Right cardiac atrium (tissue), 5 donors: ENCODE measurements at places on chromosomes 3 and 15.

GRCh38 chr3:100709842-100710260 lies 557 bp downstream of the TFG start:
- DNase-seq: peak; percentile 39

- DNase-seq: no peak
These were observed 148.0 kb downstream of the RPLP1 start for GRCh38 chr15:69600556-69601085.

DNA sequence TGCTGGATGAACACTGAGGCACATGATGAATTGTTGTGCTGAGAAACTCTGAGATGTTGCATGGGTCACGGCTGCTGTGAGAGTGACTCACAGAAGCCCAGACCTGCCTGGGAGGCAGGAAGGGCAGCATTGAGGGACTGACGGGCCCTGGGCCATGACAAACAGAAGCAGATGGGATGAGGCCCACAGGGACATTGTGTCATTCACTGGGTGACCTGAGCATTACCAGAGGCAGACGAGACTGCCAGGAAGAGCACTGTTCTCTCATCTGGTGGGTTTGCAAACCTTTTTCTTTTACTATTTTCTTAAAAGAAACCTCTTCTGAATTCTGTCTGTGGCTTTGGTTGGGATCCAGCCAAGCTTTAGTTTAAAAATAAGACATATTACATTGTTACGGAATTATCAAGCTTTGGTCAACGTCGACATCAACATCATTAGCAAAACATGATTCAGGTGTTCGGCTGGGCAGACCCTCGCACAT lies 67.8 kb downstream of the BDH1 start:
- DNase-seq: peak; percentile 64

DNA sequence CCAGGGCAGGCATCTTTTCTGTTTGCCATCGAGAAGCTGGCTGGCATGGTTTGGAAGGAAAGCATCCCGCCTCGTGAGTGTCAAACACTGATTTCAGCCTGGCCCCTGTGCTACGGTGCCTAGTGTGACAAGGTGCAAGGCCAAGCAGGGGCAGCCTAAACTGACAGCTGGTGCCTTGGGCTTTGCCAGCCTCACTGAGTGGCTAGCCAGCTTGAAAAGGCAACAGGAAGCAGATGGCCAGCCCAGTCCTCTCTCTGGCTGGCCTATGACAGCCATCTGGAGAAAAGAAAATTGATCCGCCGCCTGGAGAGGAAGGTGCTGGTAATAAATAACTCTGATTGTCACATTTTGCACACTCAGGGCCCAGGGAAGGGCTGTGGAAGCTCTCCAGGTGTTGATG lies 52.2 kb downstream of the C3orf85 start:
- no peak for DNase-seq

DNA sequence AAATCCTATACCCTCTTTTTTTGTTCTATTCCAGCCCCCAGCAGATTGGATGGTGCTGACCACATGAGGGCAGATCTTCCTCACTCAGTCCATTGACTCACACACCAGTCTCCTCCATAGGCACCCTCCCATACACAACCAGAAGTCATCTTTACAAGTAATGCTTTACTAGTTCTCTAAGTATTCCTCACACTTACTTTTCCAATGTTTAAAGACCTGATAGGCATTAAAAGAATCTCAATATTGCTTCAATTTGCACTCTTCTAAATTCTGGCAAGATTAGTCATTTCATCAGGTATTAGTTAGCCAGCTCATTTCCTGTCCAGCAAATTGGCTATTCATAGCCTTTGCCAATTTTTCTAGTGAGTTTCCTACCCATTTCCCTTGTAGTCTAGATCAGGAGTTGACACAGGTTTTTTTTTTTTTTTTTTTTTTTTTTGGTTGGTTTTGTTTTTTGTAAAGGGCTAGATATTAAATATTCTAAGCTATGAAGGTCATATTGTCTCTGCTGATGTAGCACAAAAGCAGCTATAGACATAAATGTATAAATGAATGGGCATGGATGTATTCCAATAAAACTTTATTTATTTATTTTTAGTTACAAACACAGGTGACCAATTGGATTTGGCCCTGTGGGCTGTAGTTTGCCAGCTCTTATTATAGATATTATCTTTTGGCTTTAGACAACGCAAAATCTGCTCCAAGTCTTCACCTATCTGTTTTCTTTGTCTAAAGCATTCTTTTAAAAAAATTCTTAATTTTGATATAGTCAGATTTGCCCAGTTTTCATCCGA lies 76.1 kb downstream of the ABHD5 start:
- DNase-seq: no peak

- DNase-seq: peak; percentile 77
These were observed 157.2 kb downstream of the LRRC28 start for GRCh38 chr15:99408236-99409096.

DNA sequence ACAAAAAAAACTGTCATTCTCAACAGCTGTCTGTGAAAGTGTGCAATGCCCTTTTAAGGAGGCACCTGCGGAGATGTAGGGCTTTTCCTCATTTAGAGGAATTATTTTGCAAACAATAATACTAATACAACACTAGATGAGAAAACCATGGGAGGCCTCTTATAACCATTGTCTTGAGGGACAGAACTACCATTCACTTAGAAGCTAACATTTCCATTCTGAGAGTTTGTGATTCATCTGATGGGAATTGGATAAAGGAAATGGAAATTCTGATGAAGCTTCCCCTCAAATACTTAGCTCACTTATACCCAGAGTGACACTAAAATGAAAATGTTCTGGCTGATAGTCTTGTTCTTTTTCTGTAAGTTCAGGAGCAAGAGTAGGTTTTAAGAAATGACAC lies 147.7 kb downstream of the CADPS start:
- DNase-seq: no peak

GRCh38 chr3:176328198-176328597 lies 869.1 kb downstream of the TBL1XR1 start:
- no peak for DNase-seq

- DNase-seq: no peak
These were observed 104.0 kb upstream of the SMAD3 start for GRCh38 chr15:66961407-66961884.

- DNase-seq: no peak
These were observed 81.9 kb downstream of the CHL1 start for GRCh38 chr3:278300-279064.

GRCh38 chr3:126811530-126811929 lies 107.5 kb downstream of the CHCHD6 start:
- DNase-seq: no peak

DNA sequence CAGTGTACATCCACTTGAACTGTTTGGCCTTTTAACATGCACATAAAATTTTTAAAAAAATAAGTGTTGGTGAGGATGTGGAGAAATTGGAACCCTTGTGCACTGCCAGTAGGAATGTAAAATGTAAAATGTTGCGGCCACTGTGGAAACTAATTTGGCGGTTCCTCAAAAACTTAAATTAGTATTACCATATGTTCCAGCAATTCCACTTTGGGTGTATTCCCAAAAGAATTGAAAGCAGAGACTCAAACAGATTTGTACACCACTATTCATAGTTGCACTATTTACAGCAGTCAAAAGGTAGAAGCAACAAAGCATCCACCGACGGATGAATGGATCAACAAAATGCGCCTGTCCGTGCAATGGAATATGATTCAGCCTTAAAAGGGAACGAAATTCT lies 55.2 kb upstream of the SEC61A1 start:
- no peak for DNase-seq

DNA sequence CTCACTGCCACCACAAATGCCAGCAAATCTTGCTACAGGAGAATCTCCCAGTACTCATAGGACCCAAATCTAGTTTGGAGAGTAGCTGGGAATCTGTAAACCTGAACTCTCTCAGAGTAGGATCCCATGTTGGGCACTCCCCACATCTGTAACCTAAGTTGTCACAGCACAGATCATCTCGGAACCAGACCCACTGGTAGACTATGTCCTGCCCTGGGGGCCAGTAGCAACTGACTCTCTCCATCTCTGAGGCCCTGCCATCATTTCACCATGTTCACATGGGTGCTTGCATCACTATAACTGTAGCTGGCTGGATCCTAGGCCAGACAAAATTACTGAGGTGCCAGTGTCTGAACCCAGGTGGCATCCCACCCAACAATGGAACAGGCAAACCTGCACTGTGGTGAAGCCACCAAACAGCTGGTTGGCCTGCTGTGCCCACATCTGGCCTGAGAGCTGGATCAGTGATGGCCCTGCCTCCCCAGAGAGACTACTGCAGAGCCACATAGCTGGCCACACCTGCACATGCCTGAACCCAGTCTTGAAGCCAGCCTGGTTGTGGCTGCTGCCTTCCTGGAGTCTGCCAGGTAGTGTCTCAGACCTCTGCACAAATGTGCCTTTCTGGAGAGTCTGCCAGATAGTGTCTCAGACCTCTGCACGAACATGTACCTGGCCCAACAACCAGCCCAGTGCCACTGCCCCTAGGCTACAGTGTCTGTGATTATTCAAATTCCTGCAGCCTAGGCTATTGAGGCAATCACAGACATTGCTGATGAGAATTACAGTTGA lies 82.0 kb downstream of the ISL2 start:
- DNase-seq: no peak

GRCh38 chr3:198071602-198072287 lies 111.7 kb downstream of the LMLN start:
- DNase-seq: no peak

DNA sequence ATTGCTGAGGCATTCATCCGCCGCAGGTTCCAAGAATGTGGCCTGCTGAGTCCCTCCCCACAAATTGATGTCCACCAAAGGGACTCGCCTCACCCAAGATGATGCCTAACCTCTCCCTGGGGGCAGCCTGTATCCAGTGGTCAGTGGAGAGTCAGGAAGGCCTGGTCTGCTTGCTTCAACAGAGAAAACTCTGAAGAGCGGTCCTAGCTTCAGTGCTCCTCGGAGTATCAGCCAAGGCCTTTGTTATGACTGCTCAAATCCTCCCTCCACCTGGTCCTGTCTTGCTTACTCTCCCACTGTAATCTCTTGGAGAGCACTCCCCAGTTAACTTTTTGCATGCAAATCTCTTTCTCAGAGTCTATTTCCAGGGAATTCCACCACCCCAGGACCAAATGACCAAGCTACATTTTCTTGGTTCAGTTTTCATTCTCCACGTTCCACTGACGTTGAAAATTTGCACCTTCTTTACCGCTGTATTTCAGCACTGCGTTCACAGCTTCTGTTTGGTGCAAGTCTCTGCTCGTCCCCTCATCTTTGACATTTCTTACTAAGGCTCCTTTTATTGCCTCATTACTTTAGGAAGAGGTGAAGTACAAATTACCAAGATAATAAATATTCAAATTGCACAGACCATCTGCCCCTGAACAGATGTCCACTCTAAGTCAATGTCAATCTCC lies 22.3 kb downstream of the CMTM7 start:
- DNase-seq: no peak

- DNase-seq: peak; percentile 36
These were observed 195.1 kb downstream of the DTWD1 start for GRCh38 chr15:49815950-49816349.
